ENCODE measurements at places on chromosomes 13 and 19.

DNA sequence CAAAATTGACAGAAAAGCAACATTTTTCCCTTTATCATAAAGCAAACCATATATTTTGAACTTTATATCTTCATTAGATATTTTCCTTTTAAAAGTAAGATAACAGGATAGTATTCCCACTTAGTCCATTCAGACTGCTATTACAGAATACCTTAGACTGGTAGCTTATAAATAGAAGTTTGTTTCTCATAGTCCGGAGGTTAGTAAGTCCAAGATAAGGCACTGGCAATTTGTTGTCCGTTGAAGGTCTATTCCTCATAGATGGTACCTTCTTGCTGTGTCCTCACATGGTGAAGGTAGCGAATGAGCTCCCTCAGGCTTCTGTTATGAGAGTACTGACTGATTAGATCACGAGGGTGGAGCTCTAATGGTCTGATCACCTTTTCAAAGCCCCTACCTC lies 70.4 kb downstream of the ZMYM2 start:
- no peak for DNase-seq

DNA sequence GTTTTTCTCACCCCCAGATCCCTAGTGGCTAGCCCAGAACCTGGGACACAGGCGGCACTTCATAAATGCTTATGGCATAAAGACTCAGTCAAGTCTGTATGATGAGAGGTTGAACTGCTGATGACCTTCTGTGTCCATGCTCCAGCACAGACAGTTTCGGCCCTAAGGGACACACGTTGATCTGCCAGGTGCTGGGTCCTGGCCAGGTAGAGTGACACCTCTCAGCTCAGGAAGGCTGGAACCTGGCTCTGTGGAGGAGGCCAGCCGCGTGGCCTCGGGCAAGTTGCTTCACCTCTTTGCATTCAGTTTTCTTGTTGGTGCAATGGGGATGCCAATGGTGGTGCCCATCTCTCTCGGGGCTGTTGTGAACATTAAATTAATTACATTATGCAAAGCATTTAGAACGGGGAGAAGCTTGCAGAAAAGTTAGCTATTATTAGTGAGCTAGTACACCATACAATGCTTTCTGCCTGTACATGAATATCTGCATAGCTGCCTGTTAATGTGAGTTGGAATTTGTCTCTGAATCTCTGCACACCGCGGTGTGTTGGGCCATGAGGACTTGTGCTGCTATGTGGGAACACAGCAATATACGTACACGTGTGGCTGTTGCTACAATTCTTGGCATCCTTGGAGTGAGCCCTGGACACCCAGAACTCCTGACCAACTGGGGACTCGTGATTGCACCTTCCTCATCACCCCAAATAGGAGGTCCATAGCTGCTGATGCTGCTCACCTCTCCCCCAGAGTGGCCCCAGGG lies 8.4 kb downstream of the GADD45B start:
- DNase-seq: no peak

GRCh38 chr13:111303559-111303958 lies 16.9 kb upstream of the TEX29 start:
- DNase-seq: no peak

DNA sequence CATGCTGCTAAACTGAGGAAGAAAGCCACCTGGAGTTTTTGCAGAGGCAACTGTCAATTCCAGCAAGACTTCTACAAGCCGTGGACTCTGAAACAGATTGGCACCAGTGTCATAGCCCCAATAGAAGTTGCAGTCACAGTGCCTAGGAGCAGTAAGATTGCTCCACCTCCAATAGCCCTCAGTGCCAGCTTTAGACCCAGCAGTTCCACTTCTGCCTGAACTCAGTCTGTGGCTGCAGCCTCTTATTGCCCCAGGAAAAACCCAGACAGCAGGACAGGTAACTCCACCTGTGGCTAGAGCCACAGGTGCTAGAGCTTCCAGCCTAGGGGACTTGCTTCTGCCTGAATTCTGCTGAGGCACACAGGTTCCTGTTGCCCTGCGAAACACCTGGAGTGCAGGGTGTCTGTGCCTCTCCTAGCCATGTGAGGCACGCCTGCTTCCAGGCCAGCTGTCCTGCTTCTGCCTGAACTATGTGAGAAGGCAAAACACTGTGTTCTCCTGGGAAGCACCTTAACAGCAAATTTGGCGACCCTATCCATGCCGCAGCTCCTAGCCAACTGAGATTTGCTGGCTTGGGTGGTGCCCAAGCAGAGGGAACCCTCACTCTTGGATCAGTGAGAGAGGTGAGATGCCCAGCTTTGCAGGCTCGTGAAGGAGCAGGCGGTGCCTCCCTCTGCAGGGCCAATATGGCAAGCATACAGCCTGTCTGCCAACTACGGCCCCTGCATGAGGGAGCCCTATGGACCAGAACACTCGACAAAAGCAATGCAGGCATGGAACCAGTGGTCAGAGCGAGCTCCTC lies 607.6 kb downstream of the PCDH17 start:
- DNase-seq: no peak

DNA sequence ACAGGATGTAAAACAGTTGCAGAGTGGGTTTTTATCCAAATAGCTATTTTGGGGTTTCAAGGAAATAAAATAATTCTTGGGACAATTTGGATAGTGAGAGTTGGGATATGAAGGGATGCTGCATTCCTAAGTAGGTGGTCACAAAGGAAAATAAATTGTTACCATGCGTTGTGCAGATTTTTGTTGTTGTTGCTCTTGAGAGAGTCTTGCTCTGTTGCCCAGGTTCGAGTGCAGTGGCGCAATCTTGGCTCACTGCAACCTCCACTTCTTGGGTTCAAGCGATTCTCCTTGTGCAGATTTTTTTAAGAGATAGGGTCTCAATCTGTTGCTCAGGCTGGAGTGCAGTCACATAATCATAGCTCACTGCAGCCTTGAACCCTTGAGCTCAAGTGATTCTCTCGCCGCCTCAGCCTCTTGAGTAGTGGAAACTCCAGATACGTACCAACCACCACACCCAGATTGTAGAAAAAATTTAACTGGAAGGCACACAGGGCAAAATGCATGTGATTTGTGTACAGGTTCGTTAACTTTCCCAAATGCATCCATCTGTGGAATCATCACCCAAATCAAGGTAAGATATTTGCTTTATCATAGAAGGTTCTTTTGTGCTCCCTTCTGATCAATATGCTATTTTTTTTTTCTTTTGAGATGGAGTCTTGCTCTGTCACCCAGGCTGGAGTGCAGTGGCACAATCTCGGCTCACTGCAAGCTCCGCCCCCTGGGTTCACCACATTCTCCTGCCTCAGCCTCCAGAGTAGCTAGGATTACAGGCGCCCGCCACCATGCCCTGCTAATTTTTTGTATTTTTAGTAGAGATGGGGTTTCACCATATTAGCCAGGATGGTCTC lies 16.0 kb downstream of the SLC1A5 start:
- DNase-seq: no peak

GRCh38 chr19:47243364-47243775 lies 12.4 kb upstream of the BBC3 start:
- DNase-seq: no peak

DNA sequence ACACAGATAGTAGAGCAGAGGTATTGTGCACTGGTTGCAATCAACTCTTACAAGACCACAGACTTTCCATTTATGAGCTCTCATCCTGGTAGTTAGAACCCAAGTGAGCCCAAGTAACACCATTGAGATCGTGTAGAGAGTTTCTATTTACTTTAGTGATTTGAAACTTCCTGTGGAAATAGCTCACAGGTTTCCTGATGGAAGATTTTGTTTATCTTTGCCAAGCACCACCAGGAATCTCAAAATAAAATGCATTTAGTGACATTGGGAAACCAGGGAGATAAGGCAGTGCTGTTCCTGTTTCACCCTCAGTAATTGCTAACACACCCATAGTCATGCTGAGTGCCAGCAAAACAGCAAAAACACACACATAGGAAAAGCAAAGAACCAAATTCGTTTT lies 102.5 kb downstream of the FLT1 start:
- DNase-seq: no peak

GRCh38 chr19:23314505-23315251 lies 64.5 kb upstream of the ZNF724 start:
- no peak for DNase-seq

- DNase-seq: no peak
These were observed 45.3 kb upstream of the TRPC4 start for GRCh38 chr13:37914781-37915391.

GRCh38 chr13:100356889-100357288 lies 231.7 kb downstream of the GGACT start:
- DNase-seq: no peak

DNA sequence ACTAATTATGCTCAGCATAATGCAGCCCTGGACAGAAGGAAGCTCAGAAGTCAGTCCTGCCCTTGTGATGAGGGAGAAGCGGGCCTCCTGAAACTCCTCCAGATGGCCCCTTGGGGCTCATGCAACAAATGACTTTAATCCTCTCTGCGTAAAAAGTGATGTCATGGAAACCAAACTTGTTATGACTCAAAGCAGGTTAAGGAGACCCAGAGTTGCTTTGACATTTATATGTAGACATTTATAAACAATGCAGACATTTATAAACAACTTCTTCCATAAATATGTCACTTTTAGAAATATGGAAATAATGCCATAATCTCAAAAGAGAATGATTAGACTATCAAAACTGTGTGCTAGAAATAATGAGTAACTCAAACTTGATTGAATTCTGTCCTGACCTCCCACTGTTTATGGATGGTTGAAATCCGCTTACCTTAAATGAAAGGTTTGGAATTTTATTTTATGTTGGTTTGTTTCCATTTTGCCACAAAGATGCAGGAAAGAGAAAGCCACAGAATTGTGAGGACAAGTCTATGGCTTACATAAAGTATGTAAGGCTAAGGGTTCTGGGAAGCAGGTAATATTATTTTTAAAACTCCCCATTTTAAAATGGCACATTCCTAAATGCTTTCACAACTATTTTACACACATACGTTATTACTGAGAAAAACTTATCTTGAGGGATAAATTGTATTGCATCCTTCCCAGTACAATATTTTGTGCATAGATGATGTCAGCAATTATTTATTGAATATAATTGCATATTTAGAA lies 73.7 kb downstream of the CYSLTR2 start:
- no peak for DNase-seq

- no peak for DNase-seq
These were observed at the start of gene PDE4A for GRCh38 chr19:10420444-10421239. Gene PDE4A, plus strand, starts transcription at chr19:10420538. Its CDS starts 227 bp downstream, at chr19:10420765.

- DNase-seq: no peak
These were observed 185.8 kb downstream of the MZT1 start for GRCh38 chr13:72541674-72542073.

DNA sequence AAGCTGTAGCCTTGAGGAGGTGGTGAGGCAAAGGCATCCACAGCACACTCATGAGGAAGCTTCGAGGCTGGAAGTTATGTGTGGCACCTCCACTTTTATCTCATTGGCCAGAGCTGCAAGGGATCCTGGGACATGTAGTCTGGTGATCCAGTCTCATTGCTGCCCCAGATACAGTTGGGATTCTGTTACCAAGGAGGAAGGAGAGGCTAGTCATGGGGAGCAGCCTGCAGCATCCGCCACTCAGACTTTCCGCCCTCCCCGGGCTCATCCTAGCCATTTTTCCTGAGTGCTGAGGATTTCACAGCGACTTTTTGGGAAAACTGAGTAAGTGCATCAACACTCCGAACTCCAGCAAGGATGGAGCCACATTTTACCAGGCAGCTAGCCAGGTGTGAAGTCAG lies 74.4 kb downstream of the DPF1 start:
- DNase-seq: no peak

DNA sequence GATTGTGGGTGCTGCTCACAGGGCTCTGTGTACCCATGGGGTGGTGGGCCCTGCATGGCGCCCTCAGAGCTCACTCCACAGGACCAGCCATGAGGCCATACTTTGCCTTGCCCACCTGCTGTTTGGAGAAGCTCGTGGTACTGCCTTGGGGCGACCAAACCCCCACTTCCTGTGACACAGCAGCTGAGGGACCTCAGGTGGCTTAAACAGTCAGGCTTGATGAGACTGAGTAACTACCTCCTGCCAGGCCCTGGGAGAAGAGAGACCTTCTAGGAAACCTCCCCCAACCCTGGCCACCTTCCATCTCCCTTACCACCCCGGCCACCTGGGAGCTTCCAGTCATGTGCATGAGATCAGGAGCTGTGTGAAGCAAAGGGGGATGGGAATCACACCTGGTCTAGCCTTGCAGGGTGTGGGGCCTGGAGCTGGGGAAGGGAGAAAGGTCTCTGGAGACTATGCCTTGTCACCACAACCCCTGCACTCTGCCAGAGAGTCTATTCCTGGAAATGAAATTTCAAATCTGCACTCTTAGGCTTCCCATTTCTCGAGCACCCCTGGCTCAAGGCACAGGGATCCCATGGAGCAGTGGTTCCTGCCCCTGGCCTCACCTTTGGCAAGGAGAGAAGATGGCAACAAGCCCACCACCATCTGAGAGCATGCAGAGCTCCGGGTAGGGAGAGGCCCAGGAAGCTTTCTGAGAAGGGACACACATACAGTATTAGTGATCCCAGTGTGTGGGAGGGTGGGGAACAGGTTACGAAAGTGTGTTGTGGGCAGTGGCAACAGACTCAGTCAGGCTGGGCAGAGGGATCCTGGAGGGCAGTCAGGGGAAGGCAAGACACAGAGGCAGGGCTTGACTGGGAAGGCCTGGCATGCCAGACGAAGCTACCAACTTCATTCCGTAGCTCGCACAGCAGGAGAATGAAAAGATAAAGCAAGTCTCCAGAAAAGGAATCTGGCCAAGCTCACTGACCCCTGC lies 125.0 kb downstream of the URI1 start:
- no peak for DNase-seq

GRCh38 chr13:111629926-111630325 lies 309.5 kb downstream of the TEX29 start:
- no peak for DNase-seq

Measured in GF-D8 (cell line).